ENCODE measurements at places on chromosomes 2 and 18.
A peak's percentile ranks its signal among the peaks of the same experiment; 100 is the strongest.

DNA sequence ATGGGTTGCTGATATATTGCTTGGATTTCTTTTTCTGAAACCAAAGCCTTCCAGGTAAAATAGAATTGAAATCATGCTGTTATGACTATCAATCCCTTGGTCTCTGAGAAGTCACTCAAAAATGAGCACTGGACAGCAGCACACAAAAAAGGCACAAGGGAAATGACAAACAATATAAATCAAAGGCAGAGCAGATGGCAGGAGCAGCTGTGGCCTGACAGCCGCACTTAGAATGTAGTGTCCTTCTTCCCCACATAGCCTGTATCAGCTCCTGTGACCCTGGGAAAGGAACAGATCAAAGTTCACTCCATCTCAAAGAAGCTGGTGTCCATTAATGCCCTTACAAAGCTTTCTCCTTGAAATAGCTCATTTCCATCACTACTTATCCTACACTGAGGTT, 326.7 kb downstream of the SUCLG1 start:
- DNase-seq: no peak

GRCh38 chr2:143758629-143759330, 629.6 kb downstream of the ARHGAP15 start:
- no peak for DNase-seq

GRCh38 chr2:54000524-54000923, 29.7 kb upstream of the PSME4 start:
- DNase-seq: no peak

- DNase-seq: no peak
Measured at GRCh38 chr2:143582046-143582747, 453.0 kb downstream of the ARHGAP15 start.

DNA sequence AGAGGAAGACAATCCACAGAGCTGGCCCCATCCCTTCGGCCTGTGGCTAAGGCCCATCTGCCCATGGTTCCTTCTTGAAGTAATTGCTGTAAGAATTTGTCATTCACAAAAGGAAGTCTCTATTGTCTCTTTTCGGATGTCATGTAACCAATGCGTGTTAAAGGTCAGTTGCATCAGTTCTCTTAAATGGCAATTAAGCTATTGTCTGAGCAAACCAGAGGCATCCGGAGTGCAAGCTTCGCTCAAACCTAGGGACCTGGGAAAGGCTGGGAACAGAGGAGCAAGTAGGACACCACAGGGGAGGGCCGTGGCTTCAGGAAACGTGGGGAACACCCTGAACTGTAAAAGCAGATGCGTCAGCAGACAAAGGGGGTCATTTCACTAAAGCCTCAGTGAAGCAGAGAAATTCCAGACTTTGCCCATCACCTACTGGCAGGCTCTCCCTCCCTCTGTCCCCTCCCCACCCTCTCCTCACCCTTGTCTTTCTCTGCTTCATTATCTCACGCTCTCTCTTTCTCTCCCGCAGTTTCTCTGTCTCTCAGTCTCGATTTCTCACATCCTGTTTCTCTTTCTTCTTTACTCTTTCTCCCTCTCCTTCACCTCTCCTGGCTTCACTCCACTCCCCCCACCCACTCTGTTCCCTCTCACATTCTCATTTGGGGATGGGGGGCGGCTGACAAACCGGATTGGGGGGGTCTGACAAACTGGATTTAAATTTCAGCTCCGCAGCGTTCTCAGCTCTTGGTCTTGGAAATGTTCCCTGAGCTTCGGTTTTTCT, 204.6 kb upstream of the TNP1 start:
- peak; percentile 56 for DNase-seq

GRCh38 chr2:219042750-219043149, 1.4 kb upstream of the CFAP65 start:
- no peak for DNase-seq

GRCh38 chr2:47520825-47521665, 118.1 kb downstream of the MSH2 start:
- peak; percentile 52 for DNase-seq

All from suppressor macrophage (primary cell).